ENCODE measurements at places on chromosomes 6 and 20.

DNA sequence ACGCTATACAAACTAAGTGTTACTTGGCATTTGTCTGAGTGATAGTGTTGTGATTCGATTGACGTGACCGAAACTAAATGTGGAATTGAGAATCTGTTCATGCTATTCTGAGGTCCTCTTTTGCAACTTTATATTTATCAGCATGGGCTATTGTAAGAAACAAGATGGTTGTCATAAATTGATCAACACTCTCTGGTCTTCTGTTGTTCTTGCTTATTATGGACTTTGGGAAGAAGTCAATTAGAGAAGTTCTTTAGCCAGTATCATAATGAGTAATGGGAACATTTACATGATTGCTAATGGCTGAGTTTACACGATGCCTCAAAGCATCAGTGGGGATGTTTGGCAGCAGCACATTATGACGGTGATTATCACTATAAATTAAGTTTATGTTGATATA lies 195.0 kb downstream of the CD83 start:
- no peak for DNase-seq

GRCh38 chr20:63042448-63043071 lies 35.8 kb upstream of the BHLHE23 start:
- no peak for DNase-seq

DNA sequence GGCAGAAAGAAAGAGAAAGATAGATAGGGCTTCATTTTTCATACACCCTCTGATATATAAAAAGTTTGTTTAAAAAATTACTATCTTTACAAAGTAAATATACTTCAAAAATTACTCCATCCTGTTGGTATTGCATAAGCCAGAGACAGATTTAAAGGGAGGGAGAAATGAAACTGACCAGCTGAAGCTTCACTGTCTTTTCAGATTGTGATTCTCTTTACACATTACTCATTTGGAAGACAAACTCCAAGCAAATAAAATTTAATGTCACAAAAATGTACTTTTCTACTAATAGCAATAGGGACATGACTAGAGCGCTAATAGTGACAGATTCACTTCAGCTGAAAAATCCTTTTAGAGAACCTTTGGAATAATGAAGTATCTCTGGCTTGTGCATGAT lies 38.6 kb upstream of the MARCKS start:
- no peak for DNase-seq

- DNase-seq = peak; percentile 53
Measured at GRCh38 chr6:157107915-157108651, 215.2 kb downstream of the TMEM242 start.

- DNase-seq = no peak
Measured at GRCh38 chr6:111872401-111873177, 663 bp downstream of the FYN start.

GRCh38 chr20:58054780-58055373 lies 173.6 kb downstream of the ANKRD60 start:
- no peak for DNase-seq

DNA sequence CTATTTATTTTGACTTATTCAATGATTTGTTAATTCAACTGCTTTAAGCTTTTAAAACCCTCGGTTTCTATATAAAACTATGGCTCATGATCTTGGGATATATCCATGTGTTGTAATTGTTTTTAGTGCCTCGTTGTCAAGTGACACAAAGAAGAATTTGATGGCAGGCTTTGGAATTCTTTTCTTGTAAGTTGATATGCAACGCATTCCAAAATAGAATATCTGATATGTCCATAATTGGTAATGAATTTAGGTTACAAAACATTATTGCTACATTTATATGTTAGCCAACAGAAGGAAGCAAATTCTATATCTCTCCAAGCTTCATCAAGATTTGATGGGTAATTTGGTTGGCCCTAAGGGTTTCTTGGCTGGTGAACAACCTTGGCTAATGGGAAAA lies 220.4 kb upstream of the RIMS1 start:
- no peak for DNase-seq

- no peak for DNase-seq
Measured at GRCh38 chr6:36599791-36600209, 5.6 kb downstream of the SRSF3 start.

DNA sequence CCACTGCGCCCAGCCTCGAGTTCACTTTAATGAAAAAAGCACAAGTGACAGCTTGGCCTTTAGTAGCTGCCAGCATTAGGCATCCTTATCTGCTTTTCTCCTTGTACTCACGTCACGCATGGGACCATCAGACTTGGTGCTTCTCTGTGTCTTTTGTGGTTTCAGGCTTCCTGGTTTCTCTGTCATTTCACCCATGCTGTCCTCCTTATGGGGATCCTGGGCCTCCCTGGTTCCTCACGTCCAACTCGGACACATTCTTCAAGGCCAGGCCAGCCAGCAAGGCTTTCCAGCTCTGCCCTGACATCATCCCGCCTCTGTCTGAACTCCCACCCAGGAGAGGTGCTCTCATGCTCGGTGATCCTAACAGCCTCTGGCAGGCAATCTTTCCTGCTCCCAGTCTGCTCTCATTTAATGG lies 83.2 kb downstream of the TIAM2 start:
- no peak for DNase-seq

GRCh38 chr6:27978705-27979104 lies 21.7 kb downstream of the OR2B6 start:
- no peak for DNase-seq

DNA sequence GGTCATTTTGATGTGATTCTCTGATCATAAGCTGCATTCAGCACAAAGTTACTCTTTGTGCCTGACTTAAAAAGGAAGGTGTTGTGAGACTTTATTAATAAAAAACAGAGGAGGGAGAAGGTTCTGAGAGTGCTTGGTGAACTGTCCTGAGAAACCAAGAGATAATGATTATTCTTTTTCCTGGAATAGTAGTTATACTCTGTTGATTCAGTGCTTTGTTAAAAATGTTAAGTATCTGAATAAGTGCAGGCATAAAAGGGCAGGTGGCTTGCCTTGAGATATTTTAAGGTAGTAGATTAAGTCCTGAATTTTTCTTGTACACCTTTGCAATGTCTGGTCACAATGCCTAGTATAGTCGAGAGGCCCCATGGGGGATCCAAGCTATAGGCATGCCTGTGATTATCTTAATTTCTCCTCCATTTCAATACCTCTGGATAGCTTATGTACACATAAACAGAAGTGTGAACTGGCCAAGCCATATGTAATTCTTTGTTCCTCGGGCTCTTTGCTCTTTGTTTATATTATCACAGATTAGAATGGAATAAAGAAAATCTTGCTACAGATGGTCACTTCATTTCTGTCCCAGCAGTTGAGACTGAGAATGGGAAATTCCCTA lies 50.0 kb downstream of the SOBP start:
- DNase-seq = no peak

DNA sequence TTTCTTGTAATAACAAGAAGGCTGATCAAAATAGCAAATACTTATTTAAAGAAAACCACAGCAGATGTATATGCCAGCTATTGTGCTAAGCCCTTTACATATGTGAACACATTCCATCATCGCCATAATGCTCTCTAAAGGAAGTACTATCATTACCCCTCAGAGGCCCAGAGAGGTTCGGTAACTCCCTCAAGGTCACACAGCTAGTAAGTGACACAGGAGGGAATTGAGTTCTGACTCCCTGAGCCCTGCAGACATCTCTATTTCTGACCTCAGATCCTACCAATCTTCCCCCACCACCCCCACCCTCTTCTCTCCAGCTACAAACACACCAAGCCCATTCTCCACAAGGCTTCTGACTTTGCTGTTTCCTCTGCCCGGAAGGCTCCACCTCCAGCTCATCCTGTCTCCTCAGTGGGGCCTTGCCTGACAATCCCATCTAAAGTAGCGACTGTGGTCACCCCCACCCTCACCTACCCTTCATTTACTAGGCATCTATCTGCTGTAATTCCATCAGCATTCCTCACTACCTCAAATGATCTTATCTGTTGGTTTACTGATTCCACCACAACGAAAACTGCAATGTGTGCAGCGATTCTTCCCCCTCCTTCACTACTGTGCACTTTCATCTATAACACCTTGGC lies 234.5 kb downstream of the LRFN2 start:
- DNase-seq = no peak

GRCh38 chr6:142918339-142919042 lies 26.5 kb downstream of the HIVEP2 start:
- DNase-seq = no peak

GRCh38 chr6:128379577-128379976 lies 140.8 kb downstream of the PTPRK start:
- no peak for DNase-seq

- DNase-seq = no peak
Measured at GRCh38 chr6:130674604-130675003, 152.6 kb upstream of the SMLR1 start.

GRCh38 chr6:156167016-156167624 lies 610.1 kb upstream of the ARID1B start:
- no peak for DNase-seq

- no peak for DNase-seq
Measured at GRCh38 chr20:37798312-37798711, 104.5 kb downstream of the CTNNBL1 start.

DNA sequence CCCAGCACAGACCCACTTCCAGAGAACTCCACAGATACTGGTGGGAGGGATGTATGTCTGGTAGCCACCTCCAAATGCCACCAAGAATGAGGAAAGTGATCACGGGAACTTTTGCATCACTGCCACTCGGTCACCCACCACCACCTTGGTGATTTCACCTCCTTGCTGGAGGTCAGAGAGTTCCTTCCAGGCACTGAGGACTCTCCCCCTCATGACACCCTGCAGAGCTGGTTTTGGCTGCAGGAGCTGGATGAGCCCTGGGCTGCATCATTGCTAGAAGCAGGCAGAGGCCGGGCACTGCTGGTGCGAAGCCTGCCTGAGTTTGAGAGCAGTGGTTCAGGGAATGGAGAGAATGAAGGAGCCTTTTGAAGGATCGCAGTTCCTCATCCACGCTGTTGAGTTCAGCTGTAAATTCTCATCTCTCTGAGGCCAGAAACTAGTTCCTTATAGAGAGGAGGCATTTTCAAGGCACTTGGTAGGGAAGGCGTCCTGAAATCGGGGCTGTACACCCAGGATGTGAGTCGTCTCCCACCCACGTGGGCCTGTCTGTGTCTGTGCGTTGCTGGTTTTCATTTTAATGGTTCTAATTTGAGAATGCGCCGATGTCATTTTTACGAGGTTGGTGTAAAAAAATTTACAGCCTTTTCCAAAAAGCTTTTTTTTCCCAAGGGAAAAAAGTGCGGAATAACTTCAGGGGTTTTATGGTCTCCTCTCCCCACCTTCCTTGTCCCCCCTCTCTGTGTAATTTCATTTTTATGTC lies 25.0 kb downstream of the FOXP4 start:
- DNase-seq = no peak

DNA sequence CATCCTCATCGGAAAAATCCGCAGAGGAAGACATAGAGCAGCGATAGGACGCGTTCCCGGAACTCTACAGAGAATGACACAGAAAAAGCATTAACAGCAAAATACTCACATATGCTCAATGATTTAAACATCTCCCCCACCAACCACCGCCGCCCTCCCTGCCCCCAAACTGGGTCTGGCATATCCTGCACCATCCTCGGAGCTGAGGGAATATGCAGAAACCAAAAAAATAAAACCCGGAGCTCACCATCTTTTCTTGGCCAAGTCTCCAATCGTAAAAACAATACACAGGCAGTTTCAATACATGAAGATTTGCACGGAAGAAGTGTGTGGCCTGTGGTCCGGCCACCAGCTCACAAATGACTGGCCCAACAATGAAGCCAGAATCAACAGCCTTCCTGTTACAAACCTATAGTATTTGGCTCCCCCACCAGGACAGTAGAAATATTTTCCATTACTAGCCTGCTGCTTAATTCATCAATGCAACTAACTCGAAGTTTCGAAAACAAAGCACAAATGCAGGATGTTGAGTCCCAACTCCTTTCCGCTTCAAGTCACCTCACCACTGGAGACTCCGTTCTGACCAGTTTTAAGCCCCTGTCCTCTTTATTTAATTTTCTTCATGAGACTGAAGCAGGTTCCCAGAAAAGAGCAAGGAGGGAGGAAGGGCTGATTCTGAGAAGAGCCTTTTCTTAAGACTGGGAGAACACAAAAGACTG lies 103.2 kb upstream of the BEND6 start:
- DNase-seq = no peak

GRCh38 chr20:40959325-40960092 lies 69.1 kb upstream of the TOP1 start:
- DNase-seq = no peak

DNA sequence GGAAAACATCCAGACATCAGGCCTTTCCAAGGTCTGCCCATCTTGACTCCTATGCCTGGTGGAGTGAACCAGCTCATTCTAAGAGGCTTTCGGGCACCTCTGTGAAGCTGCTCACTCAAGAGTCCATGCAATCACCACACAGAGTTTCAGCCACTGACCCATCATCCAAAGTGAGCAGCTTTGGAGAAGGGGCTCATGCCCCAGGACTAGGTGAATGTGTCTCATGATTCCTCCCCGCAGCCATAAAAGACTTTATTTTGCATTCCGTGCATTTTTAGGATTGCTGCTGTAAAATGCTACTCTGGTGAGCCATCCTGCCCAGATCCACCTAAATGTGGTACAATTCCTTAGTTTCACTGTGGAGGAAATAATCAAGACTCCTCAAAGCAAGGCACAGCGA lies 44.5 kb upstream of the EZR start:
- DNase-seq = peak; percentile 91

DNA sequence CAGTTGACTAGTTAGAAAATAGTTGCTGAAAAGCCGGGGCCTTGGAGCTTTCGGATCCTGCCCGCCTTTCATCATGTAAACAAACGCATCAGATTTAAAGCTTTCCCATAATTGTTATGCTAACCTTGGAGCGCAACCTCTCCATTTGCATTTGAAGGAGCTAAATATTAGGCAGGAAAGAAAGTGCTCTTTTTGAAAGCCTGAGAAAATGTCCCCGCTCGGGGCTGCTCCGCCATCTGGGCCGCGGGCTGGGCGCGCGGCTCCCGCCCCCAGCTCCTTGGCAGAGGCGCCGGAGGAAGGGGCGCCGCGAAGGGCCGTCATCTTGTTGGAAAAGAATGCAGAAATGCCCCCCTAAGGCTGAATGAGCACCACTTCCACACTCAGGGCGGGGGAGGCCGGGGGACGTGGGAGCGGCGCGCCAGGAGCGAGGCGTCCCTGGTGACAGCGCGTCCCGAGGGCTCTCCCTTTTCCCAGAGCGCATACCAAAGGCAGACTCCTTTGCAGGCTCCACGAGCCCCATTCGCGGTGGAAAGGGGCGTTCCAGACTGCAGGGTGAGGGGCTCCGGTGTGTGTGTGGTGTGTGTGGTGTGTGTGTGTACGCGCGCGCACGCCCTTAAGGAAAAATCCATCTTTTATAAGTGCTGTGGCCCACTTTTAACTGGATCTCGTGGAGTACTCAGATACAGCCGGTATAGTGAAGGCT lies 145.6 kb upstream of the ID4 start:
- no peak for DNase-seq

DNA sequence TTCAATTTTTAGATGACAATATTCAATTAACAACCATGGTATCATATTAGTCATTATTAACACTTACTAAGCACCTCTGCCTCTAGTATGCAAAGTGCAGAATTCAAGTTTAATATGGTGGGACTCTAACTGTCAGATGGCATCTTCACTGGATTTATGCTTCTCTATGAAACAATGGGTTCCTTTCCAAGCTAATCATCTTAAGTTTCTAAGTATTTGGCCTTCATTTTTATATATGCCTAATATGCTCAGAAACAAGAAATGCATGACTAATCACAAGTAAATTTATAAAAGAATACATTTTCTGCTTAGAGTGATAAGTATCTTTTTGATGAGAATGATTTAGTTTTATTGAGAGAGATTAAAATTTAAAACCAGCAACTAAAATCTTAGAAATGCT lies 144.7 kb downstream of the HIVEP2 start:
- no peak for DNase-seq
